ENCODE measurements at places on chromosomes 16 and 17. TPM values are rescaled to one million over a fixed set of nuclear protein-coding genes. Genes with fewer than 3 reads are reported as not detected.

PLA2G10 gene
- total RNA-seq, result not detected

ABCC12 gene
- total RNA-seq, result not detected

SNTB2 gene
- total RNA-seq, result 25.3 TPM

FAAP100 gene
- total RNA-seq, result 42.1 TPM

DNA sequence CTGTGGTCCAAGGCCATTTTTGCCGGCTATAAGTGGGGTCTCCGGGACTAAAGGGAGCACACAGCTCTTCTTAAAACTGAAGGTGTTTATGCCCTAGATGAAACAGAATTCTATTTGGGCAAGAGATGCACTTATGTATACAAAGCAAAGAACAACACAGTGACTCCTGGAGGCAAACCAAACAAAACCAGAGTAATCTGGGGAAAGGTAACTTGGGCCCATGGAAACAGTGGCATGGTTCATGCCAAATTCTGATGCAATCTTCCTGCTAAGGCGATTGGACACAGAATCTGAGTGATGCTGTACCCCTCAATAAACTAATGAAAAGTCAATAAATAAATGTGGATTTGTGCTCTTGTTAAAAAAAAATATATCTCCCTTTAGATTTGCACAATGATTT is 20.2 kb upstream of the SHISA9 start:
- no peak for DNase-seq

DNA sequence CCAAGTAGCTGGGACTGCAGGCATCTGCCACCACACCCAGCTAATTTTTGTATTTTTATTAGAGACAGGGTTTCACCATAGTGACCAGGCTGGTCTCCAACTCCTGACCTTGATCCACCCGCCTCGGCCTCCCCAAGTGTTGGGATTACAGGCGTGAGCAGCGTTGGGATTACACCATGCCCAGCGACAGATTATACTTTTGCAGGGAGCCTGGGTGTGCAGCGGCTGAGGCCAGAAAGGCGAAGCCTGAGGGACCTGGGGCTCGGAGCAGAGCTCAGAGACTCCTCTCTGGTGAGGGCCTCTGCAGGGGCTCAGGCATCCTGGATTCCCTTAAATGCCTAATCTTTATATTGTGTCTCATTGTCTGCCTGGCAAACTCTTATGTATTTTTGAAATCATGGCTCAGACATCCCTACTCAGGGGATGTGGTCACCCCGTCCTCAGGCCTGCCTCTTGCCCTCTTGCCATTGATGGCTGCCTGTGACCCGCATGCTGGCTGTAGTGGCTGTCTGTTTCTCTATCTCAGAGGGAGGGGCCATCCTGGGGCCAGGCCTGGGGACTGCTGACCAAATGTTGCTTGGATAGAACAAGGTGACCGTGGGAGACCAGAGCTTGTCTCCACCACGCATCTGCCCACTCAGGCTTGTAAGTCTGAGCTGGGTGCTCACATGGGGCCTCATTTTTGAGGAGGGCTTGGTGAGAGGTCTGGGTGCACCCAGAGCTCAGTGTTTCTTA is 42.6 kb downstream of the B9D1 start:
- DNase-seq, result no peak

DNA sequence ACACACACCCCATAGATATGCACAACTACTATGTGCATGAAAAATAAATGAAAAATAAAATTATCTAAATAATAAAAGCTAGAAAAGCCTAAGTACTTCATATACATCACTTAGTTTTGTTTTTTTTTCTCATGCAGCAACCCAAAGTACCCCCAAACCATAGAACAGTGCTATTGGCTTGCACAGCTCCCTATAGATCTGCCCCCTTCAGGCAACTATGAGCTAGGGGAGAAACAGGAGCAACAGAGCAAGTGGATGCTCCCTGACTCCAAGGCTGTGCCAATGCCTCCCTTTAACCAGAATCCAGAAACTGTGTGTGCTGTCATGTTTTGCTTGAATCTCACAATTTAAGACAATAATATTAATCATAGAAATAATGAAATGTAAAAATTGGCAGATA is 605.5 kb downstream of the TOX3 start:
- DNase-seq, result no peak

- DNase-seq, result no peak
These were observed 12.5 kb upstream of the SLC4A1 start for GRCh38 chr17:44280392-44280937.

GRCh38 chr17:16477255-16477654 is 14.7 kb downstream of the LRRC75A start:
- DNase-seq, result no peak

Measured in activated CD4-positive, alpha-beta T cell treated with anti-CD3 and anti-CD28 coated beads, Interleukin-2, amount 10 ng/mL, durations not matched to agents 7 days and 5 days (primary cell).